GM13976 (cell line): ENCODE measurements at places on chromosomes 4 and X.

DNA sequence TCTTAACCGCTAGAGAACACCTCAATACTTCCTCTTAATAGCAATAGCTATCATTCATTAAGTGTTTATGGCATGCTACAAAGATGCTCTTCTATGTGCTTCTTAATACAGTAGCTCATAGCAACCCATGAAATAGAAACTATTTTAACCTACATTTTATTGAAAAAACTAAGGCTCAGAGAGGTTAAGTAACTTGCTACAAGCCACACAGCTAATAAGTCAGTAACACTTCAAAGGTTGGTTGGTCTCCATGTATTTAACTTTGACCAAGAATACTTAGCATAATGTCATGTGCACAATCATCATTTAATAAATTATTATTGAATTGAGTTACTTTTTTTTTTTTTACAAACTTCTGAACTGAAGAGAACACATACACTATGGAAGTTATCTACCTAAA lies 36.1 kb downstream of the IL13RA1 start:
- DNase-seq: no peak

DNA sequence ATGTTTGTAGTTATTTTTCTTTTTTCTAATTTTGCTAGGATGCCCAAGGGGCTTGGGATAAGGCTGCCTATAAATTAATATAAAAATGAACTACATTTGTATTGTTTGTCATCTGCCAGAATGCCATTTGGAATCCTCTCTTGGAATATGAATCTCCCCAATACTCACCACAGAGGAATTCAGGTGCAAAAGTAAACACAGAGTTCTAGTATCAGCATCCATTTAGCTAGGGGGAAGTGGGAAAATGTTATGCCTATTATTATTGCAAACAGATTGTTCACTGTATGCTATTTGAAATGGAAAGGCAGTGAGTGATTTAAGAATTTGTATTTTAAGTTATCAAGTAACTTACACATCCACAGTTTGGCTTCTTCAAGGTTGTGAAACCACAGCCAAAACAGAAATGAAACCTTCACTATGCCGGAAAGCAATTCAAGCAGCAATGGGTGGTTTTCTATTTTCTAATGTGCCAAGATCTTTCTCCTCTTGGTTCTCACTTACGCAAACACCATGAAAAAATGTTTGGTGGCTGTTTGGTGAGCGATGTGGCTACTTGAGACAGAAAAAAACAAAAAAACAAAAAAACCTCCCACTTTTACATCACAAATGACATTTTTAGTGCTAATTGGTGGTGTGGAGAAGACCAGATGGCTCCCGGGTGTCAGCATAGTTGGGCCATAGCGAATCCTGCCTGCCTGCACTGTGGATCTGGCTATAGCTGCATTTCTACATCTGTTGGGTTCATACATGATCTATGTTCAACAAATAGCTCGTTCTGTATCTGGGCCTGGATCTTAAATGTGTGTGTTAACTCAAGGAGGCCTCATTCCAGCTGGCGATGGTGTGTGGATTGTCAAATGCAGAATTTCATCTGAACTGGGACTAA lies 200.8 kb upstream of the GIMD1 start:
- no peak for DNase-seq

GRCh38 chr4:9895333-9895705 lies 113.9 kb downstream of the DRD5 start:
- no peak for DNase-seq

- DNase-seq: no peak
These were observed 126.9 kb downstream of the MAML3 start for GRCh38 chr4:140027101-140027500.

GRCh38 chrX:45849261-45849862 lies 648.7 kb upstream of the DIPK2B start:
- peak; percentile 31 for DNase-seq

DNA sequence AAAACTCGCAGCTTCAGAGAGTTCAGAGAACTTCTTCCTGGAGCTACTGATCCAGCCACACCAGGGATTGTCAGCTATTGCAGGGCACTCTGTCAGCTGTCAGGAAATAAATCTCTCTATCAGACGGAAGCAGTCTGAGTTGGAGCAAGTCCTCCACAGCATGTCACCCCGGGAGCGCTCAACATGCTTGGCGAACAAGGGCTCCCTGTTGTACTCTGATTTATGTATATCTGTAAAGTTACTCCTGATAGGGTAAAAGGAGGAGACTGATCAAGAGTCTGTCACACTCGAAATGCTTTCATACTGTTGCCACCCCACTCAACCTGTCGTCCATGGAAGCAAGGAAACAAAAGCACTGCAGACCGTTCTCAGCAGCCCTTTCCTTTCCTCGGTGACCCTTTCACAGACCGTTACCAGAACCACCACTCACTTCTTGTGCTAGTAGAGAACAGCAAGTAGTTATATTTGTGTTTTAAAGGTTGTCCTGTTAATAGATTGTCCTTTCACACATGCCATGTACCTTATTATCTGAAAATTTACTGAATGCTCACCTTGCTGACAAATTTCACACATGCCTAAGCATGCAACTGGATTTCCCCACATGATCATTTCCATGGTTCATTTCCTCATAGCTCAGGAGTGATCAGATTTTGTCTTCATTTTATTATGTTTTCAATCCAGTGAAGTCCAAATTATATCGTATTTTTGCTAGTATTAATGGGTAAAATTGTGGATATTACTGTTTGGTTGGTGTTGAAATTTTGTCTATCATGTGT lies 2108.9 kb upstream of the TENM3 start:
- no peak for DNase-seq

DNA sequence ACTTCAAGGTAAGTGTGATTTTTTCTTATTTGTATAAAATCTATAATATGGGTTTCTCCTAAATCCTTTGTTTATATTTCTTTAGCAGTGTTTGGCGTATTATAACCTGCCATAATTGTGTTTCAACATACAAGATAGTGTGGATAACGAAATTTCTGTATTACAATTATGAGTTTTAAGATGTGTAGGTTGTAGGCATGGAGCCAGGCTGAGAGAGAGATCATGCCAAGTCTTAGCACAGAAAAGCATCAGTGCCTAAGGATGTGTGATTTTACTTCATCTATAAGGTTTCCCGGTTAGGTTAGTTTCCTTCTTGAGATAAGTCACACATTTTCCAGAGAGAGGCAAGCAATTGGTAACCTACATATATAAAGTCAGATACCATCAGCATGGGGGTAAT lies 161.2 kb downstream of the RAPGEF2 start:
- no peak for DNase-seq

GRCh38 chr4:152640058-152640921 lies 39.5 kb downstream of the TMEM154 start:
- no peak for DNase-seq

- no peak for DNase-seq
These were observed 196.4 kb downstream of the FBXO8 start for GRCh38 chr4:174086829-174087799.

DNA sequence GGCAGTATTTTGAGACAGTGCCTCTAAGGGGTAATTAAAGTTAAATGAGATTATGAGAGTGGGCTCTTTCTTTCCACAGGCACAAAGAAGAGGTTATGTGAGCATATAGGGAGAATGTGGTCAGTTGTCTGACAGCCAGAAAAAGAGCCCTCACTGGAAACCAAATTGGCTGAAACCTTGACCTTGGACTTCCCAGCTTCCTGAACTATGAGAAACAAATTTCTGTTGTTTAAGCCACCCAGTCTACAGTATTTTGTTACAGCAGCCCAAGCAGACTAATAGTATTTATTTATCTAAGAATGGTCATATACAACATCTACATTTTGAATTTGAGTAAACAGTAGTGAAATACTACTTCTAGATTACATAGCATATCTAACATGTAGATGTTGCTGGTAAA lies 473.8 kb downstream of the IL15 start:
- DNase-seq: no peak

GRCh38 chr4:168357941-168358340 lies 39.4 kb upstream of the DDX60 start:
- no peak for DNase-seq
